ENCODE measurements at places on chromosomes 7 and 10. TPM values are rescaled to one million over a fixed set of nuclear protein-coding genes. Genes with fewer than 3 reads are reported as not detected.
A peak's percentile ranks its signal among the peaks of the same experiment; 100 is the strongest.

DNA sequence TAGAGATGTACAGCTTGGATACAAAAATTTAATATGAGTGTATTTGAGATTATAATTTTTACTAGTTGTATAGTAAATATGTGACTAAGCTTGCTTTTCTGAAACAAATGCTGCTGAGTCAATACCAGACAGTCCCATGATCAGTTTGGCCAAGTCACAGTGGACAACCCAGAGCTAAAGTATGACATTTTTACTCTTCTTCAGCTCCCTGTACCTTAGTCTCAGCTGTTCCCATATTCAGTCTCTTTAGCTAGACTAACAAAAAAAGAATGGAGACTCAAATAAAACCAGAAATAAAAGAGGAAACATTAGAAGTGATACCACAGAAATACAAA lies 189.3 kb downstream of the CTNNA3 start:
- no peak for DNase-seq

Gene RBM20
- total RNA-seq, result 23.3 TPM

Gene TAF5
- total RNA-seq, result 5.2 TPM

Gene MDFIC
- total RNA-seq, result 25.7 TPM

- DNase-seq, result no peak
Observed at GRCh38 chr7:130492523-130493274, 814 bp downstream of the MEST start.

Gene FGF8
- not detected for total RNA-seq

DNA sequence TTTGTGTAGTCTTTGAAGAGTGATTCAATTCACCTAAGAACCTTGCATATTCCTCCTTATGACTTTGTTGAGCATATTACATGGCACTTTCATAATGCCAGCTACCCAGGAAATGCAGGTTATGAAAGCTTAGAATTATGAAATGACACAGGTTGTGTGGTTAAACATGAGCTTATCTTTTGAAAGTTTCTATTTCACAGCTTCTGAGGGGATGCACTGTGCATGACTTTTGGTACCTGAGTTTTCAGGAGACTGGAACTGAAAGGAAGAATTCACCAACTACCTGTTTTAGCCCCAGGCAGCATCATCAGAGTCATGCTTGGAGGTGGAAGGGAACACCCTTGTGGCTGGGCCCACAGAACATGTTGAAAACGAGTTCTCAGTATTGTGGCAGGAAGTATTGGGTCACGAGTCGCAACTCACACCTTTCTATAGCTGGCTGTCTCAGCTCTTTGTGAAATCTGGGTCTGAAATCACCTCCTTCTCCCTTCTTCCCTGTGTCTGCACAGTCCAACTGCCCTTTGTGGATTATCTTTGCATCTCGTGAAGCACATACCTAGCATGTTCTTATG lies 228.2 kb downstream of the PTEN start:
- no peak for DNase-seq

DNA sequence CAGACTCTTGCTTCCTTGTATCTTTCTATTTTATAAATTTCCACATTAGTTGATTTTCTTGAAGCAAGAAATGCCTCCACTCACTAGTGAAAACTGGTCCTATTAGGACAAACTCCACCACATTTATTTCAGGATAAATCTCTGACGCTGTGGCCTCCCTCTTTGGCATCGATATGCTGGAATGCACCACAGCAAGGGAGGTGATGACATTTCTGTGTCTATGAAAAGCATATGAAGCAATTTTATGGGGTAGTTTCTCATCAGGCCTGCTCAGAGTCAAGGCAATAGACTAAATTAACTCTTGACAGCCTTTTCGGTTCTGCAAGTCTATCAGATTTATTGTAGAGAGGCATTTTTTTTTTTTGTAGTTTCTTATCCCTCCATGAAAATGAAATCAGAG lies 304.4 kb downstream of the ZEB1 start:
- DNase-seq, result no peak

DNA sequence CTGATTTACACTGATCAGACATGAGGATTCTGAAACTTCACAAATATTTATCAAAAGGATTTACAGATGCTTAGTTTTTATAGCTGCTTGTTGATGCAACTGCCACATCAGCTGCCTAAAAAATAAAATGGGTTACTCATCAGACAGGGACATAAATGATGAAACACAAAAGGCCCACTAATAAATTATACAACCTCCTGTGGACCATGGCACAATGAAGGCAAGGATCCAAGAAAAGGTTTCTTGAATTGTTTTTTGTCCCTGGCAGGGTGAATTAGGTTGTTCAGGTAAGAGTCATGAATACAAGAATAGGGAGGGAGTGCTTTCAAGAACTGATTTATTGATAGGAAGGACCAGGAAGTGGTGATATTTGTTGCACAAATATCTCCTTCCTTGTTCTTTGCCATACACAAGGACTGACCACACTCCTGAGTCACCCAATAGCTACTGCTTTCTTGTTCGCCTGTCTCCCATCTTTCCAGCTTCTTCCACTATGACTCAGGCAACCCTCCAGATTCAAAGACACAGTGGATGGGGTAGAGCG lies 234.5 kb downstream of the AHR start:
- DNase-seq, result no peak

GRCh38 chr10:90575125-90575524 lies 282.7 kb downstream of the HTR7 start:
- DNase-seq, result no peak

DNA sequence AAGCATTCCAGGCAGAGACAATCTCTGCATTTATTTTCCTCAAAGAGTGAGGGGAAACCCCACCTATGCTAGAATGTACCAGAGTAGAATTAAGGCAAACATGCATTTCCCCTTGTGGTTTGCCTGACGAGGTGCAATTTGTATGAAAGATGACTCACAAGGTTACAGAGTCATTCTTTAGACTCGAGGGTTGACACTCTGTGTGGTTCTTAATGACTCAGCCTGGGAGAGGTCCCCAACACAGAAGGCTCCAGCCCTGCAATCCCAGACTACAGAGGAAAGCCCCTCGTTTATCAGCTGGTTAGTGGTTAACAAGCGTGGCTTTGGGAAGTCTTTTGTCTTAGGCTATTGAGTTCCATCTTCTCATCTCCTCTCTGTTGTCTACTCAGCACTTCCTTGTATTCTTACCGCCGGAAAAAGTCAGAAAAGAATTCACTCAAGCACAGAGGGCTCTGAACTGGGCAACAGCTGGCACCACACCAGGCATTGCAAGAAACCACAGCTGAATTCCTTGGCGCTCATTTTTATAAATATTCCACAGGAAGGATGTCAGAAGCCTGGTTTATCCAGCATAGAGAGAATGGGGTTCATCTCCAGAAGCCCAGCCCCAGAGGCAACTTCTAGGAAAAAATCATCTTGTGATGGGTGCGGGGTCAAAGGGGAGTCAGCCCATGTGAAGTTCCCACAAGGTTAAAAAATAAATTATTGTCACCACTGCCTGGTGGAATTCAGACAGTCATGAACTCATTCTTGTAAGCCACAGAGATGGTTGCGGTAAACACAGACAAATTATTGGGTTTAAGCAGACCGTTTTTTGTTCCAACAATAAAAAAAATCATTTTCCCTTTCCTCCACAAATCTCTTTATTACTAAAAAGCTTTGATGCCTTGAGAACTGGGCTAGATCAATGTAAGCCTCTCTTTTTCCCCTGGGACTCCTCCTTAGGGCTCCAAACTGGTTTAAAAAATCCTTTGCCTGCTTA lies 24.5 kb upstream of the SVIL start:
- no peak for DNase-seq

- DNase-seq, result no peak
Observed at GRCh38 chr7:132002343-132002968, 446.0 kb upstream of the PODXL start.

Gene POR
- total RNA-seq, result 88.6 TPM

GRCh38 chr7:41492603-41493002 lies 210.3 kb downstream of the INHBA start:
- DNase-seq, result no peak

Gene LRGUK
- 1.00 TPM for total RNA-seq

GRCh38 chr10:100656454-100656853 lies 88.9 kb upstream of the PAX2 start:
- peak; percentile 51 for DNase-seq

DNA sequence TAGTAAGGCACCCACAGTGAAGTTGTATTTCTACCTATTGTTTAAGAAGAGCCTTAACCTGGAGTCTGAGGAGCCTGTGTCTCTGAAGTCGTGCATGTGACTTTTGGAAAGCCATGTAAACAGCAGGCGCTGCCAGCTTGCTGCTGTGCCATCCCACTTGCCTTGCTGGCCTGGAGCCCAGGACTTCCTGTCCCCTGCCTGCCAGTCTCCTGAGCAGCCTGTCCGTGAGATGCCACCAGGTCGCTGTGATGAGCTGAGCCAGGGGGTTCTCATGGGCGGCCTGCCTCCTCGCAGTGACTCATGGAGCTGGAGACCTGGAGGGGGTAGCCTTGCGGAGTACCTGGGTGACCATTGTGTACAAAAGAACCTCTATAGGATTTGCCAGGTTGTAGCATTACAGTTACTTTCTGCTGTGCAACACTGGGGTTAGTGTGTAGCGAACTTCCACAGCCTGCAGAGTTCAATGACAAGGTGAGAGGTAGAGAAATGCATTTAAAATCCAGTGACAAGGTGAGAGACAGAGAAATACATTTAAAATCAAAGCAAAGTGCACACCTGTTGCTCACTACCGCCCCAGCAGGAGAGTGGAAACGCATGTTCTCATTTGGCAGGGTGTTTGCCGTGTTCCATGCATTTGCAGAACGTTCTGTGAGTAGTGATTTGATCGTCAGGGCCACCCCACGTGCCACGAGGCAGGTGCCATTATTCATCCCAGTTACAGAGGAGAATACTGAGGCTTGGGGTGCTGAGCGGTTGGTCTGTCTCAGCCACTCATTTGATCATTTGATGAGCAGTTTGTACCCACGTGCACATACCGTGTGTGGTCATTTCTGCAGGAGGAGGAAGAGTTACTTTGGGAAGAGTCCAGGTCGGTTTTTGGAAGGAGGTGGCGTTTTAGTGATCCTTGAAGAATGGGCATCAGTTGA lies 36.6 kb upstream of the BHLHA15 start:
- DNase-seq, result no peak

Gene PPP1R17
- not detected for total RNA-seq

GRCh38 chr7:139991269-139991666 lies 71.5 kb downstream of the PARP12 start:
- DNase-seq, result no peak

Gene AGR2
- 4.6 TPM for total RNA-seq

DNA sequence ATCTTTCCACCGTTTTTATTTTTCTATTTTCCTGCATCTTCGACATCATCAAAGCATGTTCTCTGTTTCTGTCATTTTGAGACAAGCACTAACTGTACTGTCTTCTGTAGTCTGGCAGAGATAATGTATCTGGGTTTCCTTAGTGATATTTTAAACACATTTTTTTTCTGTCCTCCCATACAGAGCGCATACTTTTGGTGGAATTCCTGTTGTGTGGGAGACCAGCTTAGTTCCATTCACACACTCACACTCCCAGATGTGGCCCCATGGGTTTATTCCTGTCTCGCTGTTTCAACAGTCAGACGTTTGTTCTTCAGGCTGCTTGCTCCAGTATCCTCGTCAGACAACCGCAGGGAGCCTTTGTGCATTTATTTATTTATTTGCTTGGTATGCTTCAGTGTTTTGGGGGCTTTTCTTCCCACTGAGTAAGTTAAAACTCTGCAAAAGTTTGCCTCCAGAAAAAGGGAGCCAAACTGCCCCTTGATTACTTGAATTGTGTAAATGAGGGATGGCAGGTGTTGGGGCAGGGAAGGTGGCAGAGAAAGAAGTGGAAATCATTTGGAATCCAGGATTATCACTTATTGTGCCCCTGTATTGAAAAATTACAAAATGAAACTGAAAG lies 456.8 kb upstream of the KLF6 start:
- peak; percentile 52 for DNase-seq

Gene CALCR
- not detected for total RNA-seq

DNA sequence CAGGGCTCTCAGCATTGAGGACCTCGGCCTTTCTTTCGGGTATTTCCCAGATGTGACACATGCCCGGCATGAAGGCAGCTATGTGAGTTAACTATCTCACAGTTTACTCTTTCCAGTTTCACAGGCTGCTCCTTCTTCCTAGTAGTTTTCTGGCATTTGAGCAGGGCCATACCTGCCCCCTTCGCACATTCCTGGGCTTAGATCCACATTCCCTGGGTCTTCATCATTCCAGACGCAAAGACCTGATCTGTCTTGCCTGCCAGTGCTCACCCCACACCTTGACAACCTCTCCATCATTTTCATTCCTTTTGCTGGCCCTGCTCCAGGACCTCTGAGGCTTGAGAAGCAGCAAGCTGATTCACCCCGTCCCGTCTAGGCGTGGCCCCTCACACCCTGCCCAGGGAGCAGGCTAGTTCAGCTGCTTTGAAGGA lies 227.5 kb downstream of the WDR11 start:
- DNase-seq, result peak; percentile 77

Gene NPSR1
- total RNA-seq, result not detected

Gene WNT16
- 0.49 TPM for total RNA-seq

DNA sequence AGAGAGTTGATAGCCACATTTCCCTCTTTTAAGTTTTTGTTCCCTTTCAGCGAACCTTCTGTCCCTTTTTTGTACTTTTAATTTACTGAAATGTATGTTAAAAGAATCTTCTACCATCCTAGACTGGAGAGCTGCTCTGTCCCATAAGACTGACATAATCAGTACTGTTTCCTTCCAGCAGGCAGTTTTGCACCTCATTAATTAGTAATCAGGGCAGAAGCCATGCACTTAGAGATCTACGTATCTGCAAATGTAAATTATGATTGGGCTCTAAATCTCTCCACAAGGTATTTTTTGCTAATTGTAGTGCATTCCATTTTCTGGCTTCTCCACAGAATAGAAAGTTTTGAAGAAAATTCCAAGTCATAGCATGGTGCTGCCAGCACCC lies 232.1 kb downstream of the CELF2 start:
- DNase-seq, result no peak

- no peak for DNase-seq
Observed at GRCh38 chr10:122446668-122447423, 7.6 kb upstream of the ARMS2 start.

DNA sequence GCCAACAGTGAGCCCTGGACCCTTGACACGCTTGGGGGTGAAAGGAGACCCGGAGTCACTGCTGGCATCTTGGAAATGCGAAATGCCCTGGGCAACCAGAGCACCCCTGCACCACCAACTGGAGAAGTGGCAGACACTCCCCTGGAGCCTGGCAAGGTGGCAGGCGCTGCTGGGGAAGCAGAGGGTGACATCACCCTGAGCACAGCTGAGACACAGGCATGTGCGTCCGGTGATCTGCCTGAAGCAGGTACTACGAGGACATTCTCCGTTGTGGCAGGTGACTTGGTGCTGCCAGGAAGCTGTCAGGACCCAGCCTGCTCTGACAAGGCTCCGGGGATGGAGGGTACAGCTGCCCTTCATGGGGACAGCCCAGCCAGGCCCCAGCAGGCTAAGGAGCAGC lies 98.5 kb downstream of the TACC2 start:
- DNase-seq, result no peak

Gene SH2D4B
- 0.27 TPM for total RNA-seq

Gene SLC29A4
- 33.9 TPM for total RNA-seq

Gene VSIR
- total RNA-seq, result 8.0 TPM

DNA sequence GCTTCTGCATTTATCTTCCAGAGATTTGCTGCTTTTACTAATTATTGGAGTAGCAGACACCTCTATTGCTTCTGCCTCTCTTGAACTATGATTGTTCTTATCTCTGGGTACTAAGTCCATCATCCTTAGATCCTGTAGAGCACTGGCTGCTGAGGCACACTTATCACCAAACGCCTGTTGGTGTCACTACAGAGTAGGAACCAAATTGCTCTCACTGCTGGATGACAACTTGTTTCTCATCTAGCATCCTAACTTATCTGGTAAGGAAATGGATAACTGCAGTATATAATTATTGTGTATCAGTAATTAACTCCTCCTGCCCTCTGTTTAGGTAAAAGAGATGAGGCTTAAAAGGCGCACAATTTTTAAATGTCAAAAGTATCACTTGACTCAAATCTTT lies 1059.4 kb downstream of the NRG3 start:
- DNase-seq, result no peak

Gene HMX3
- total RNA-seq, result not detected

Gene UBN2
- 34.4 TPM for total RNA-seq

Gene TMEM140
- total RNA-seq, result 0.14 TPM

Data from mesothelial cell of epicardium (in vitro differentiated cells).